Stimulated activated CD8-positive, alpha-beta memory T cell treated with anti-CD3 and anti-CD28 coated beads, Interleukin-7, amount 100 ng/mL, for 48 hours (primary cell): ENCODE measurements at places on chromosomes 11 and 22.

- DNase-seq = peak; percentile 88
These were observed 54.2 kb downstream of the GRAMD4 start for GRCh38 chr22:46674367-46674781.

DNA sequence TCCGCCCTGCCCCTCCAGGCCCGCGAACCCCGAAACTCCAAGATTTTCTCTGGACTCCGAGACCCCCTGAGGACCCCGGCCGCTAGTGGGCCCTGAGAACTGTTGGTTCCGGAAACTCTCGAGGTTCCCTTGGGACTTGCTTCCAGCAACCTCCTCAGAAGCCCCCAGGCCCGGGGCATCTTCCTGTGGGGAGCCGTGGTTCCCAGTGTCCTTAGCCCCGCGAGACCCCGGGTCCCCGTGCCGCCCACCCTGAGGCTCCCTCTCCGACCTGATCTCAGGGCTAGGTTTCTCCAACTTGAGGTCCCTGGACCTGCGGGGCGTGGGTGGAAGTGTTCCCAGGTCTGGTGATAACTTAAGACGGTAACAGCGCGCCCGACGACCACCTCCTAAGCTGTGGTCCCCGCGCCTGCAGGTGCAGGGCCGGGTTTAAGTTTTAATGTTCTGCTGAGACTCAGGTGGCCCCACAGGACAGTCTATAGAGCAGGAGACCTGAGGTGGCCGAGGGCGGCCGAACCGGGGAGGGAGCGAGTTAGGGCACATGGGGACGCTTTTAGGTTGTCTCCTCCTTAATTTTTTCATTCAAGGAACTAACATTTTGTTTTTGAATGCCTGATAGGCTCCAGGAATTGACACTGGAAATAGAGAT, 720 bp downstream of the FAM118A start:
- DNase-seq = no peak

GRCh38 chr22:37396488-37397084, 30.7 kb downstream of the ELFN2 start:
- DNase-seq = no peak

- DNase-seq = no peak
These were observed 24.6 kb downstream of the MOV10L1 start for GRCh38 chr22:50114221-50115021.

- no peak for DNase-seq
These were observed 551 bp downstream of the AGBL2 start for GRCh38 chr11:47714554-47715081.

- no peak for DNase-seq
These were observed 555 bp downstream of the TP53I11 start for GRCh38 chr11:44950031-44950624.

GRCh38 chr11:76771446-76772099, 11.6 kb upstream of the TSKU start:
- no peak for DNase-seq

DNA sequence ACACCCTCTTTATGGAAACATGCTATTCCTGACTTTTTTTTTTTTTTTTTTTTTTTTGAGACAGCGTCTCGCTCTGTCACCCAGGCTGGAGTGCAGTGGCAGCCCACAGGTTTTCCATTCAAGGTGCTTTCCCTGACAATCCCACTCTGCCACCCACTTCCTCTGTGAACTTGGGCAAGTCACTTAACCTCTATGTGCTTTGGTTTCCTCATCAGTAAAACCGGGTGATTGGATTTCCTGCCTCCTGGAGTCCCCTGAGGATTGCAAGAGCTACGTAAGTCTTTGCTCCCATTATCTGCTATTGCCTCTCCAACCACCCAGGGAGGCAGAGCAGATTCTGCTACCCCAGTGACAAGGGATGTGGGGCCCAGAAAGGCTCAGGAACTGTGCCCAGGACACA, 54.1 kb downstream of the CELSR1 start:
- DNase-seq = no peak

- DNase-seq = no peak
These were observed 39.6 kb downstream of the NEU3 start for GRCh38 chr11:75028321-75028720.

DNA sequence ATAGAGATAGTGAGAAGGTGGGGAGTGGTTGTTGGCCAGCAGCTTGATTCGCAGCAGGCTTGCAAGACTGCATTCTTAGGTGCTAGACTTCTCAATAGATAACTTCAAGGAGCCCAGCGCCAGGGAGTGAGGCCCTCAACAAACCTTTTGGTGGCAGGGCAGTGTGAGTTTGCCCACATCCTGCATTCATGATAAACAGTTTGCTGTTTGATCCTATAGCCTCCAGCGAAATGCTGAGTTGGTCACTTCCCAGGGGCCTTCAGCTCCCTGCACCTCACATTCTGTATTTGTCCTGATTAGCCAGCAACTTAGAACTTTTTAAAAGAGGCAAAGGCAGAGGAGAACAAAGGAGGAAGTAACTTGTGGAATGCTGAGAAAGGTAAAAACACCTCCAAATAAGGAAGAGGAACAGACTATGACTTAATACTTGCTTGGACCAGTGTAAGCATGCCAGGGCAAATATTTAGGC, 25.1 kb downstream of the OR10A6 start:
- DNase-seq = no peak

- no peak for DNase-seq
These were observed 51.4 kb downstream of the PIWIL3 start for GRCh38 chr22:24723111-24723510.

DNA sequence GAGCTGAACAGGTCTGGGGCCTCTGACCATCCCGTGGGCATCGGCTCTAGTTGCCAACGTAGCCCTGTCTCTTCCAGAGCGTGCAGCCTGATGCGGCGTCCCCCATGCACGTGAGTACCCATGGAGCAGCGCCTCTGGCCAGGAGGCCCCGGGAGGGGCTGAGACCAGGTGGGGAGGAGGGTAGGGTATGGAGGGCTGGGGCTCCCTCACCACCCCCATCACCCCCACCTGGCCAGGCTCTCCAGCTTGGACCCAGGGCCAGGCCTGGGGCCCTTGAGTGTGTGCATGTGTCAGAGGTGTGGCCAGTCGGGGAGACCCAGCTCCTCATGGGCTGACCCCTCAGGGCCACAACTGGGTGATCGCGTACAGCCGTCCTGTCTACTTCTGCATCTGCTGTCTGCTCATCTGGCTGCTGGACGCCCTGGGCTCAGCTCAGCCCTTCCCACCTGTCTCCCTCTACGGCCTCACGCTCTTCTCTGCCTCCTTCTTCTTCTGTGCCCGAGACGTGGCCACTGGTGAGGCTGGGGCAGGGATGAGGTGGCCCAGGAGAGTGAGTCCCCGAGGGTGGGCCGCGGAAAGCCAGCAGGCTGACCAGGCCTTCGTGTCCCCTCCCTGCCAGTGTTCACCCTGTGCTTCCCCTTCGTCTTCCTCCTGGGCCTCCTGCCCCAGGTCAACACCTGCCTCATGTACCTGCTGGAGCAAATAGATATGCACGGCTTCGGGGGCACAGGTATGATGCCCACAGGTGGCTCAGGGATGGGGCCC, 8.5 kb downstream of the PCNX3 start:
- DNase-seq = no peak

GRCh38 chr11:64234647-64235379, 429 bp downstream of the VEGFB start:
- no peak for DNase-seq

DNA sequence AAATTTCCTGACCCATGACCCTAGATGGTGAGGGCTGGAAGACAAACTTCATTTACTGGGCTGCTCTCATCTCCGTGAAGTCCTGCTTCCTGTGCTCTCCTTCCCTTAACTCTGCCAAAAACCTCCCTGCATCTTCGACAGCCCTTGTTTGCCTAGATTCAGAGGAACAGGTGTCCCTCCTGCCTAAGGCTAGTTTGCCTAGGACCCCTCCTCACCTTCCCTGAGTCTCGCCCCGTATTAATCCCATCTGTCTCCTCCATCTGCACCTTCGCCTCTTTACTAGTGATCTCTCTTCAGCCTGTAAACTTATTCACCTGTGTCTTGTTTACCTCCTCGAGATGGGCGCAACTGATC, 33.1 kb downstream of the EIF3F start:
- no peak for DNase-seq

- DNase-seq = no peak
These were observed 808.0 kb upstream of the LUZP2 start for GRCh38 chr11:23688835-23689234.

GRCh38 chr11:41612415-41612814, 153.0 kb upstream of the LRRC4C start:
- no peak for DNase-seq
